NCI-H526 (cell line): ENCODE measurements at places on chromosomes 1 and 21.

- no peak for DNase-seq
These were observed 38.8 kb downstream of the ZBTB17 start for GRCh38 chr1:15937146-15937545.

GRCh38 chr21:25360593-25360992 lies 246.7 kb downstream of the MRPL39 start:
- DNase-seq, result no peak

GRCh38 chr1:89276690-89277089 lies 4.0 kb upstream of the GBP5 start:
- no peak for DNase-seq

DNA sequence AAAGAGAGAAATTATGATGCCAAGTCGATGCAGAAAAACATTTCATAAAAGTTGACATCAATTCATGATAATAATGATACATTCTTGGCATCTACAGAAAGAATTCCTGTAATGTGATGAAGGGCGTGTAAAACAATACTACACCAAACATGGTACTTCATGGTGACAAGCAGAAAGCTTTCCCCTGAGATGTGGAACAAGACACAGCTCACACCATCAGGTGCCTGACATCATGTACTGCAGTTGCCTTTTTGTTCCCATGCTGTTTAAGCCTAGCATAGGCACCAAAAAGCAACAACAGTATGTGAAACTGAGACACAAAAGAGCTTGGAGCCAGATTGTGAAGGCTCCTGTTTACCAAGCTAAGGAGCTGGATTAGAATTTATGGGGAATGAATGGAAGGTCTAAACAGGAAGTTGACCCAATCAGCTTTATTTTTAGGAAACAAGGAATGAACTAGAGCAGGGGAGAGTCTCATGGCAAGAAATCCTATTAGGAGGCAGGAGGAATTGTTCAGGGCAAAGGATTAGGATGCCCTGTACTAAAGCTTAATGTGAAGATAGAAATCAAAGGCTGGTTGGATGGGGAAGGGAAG lies 67.2 kb downstream of the SYDE2 start:
- no peak for DNase-seq

DNA sequence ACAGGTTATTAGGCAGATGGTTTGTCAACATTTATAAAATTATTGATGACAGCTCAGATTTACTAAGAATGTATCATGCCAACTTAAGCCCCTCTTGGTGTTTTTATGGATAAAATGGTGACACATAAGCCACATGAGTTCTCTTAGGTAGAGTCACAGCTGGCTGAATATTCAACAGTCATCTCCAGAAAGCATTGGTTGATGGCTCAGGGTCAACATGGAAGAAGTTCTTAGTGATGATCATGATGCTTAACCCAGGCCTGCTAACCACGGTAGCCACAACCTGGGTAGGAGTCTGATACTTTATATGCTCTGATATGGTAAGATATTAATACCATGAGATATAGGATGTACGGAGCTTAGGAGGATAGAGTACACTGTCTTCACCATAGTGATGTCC lies 46.4 kb upstream of the SIPA1L2 start:
- no peak for DNase-seq

- no peak for DNase-seq
These were observed 5.1 kb downstream of the AHCYL1 start for GRCh38 chr1:109989506-109990301.

GRCh38 chr1:193479187-193479586 lies 292.8 kb upstream of the B3GALT2 start:
- no peak for DNase-seq

GRCh38 chr1:15452216-15452615 lies 4.3 kb upstream of the CELA2A start:
- no peak for DNase-seq

DNA sequence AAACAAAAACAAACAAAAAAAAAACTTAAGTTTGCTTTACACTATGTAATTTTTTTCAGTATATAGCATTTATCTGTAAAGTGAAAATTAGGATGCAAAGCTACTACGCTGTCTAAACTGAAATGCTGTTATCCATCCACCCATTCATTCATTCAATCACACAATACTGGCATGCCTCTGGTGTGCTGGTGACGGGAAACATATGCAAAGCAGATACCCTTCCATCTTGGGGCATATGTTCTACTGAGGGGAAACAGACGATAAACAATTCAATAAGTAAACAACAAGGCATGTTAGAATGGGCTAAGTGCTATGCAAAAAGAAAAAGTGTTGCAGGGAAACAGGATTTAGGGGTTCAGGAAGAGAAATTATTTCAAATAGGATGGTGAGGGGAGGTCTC lies 3.2 kb downstream of the CLSTN1 start:
- no peak for DNase-seq

DNA sequence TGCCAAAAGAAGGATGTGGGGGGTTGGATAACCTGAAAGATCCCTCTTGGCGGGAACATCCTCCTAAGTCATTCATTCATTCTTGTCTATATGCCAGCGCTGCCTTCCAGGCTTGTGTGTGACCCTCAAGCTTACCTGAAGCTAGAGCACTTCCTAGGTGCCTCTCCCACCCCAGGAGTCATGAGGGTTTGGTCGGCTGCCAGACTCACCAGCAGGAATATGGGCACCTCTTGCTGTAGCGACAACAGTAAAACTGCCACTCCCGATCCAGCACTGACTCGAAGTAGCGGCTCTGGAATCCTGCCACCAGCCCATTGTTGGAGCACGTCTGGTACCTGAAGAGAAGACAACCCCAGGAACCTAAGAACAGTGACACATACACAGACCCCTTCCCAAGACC lies 15.0 kb downstream of the DPT start:
- DNase-seq, result peak; percentile 16

- DNase-seq, result no peak
These were observed 69.2 kb upstream of the ARTN start for GRCh38 chr1:43864111-43865045.

DNA sequence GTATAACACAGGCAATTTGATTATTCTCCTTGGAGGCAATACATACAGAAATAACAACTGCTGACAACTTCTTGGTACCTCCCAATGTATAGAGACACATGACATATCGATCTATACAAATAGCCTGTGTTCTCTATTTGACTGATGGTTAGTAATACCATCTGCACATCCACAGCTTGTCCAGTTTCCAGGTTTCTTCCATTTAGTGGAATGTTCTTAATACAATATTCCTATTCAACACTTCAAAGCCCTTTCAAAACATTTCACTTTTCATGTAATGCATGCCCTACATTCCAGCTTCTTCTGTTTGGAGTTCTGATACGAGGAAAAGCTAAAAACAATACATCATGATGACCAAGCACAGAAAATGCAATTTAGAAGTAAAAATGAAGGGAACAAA lies 37.0 kb upstream of the GORAB start:
- DNase-seq, result no peak

GRCh38 chr1:224067621-224068457 lies 46.1 kb upstream of the FBXO28 start:
- no peak for DNase-seq

DNA sequence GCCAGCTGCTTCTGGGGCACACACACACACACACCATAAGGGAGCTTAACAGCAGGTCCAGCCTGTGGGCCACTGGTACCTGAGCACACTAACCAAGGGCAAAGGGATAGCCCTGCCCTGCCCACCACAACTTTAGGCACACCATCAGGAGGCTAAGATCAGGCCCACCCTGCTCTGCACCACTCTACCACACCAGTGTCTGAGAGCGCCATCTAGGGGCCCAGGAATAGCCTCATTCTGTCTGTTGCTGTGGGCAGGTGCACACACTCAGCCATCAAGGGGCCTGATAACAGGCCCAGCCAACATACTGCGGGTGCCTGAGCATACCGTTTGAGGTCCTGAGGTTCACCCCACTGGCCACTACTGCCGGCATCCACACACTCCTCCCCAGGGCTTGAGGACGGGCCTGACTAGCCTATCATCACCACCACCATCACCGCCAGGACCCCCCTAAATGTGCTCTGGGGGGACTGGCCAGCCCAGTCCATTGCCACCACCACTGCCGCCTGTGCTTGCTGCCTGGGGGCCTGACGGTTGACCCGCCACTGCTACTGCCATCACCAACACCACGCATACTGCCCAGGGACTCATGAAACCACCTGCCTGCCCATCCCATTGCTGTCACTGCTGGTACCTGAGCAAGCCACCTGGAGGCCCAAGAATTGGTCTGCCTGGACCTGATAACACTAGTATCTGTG lies 31.3 kb downstream of the NSL1 start:
- no peak for DNase-seq

- DNase-seq, result no peak
These were observed 56.3 kb downstream of the MAN1C1 start for GRCh38 chr1:25672763-25673409.

DNA sequence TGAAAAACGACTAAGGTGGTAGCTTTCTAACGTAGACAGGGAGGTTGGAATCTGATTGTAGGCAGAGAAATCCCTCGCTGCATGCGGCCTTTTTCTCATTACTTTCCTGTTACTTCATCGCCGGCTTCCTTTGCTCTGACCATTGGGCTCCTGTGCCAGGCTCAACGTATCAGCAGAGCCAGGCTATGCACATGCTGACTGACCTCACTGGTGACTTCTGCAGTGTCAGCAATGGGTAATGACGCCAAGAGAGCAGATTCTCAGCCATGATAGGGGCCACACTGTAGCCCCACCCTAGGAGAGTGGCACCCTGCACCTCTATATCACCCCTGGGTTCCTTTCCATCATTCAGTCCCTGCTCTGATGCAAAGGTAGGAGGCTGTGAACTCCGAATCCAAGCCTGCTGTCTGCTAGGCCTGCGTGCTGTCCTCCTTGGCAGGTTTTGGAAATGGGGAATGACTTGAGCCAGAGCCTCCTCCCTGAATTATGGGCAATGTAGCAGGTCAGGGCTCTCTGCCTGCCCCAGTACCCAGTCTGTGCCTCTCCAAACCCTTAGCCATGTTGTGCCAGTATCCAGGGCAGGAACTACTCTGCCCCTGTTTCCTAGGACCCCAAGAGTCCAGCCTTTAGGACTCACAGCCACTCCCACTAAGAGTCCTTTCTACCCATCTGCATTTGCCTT lies 11.4 kb downstream of the PPFIA4 start:
- DNase-seq, result no peak

GRCh38 chr1:54456921-54457529 lies 50.8 kb upstream of the SSBP3 start:
- no peak for DNase-seq

- no peak for DNase-seq
These were observed 3.1 kb downstream of the CCDC190 start for GRCh38 chr1:162857850-162858249.

GRCh38 chr1:10108134-10108663 lies 75.4 kb downstream of the UBE4B start:
- DNase-seq, result no peak

DNA sequence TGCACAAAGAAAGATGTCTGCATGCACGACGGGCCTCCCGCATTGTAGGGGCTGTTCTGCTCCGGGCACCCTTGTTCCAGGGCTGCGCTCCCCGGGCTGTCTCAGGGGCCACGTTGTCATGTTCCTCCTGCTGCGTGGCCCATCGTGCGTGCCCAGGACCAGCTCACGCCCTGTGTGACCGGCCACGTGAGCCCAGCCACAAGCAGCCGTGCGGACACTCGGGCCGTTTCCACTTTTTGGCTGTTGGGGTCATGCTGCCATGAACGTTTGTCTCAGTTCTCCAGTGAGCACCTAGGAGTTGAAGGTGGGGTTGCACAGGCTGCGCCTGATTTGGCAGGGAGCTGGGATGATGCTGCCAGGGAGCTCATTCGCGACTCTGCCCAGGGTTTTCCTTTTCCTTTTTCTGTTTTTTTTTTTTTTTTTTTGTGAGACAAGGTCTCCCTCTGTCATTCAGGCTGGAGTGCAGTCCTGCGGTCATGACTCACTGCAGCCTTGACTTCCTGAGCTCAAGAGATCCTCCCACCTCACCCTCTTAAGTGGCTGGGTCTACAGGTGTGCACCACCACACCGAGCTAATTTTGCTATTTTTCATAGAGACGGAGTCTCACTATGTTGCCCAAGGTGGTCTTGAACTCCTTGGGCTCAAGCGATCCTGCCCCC lies 17.4 kb downstream of the PDXK start:
- no peak for DNase-seq

DNA sequence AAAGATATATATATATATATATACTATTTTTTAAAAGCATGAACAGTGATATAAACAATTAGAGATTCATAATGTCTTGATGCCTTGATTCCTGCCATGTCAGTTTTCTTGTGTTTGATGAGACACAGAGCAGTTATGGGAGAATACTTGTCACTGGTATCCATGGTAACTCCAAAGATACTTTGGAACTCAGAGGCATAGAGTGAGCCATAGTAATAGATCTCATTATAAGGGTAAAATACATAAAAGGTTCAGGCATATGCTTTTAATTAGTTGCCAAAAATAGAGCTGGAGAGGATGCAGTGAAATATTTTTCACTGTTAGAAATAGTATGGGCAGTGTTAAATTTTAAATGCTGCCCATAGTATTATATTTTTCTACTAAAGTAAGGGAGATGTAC lies 134.1 kb downstream of the SYT14 start:
- no peak for DNase-seq

GRCh38 chr1:77888081-77888780 lies at the start of gene NEXN:
NEXN (plus strand) TSS chr1:77888624; CDS start chr1:77916107, 27,483 bp downstream.
- peak; percentile 73 for DNase-seq

DNA sequence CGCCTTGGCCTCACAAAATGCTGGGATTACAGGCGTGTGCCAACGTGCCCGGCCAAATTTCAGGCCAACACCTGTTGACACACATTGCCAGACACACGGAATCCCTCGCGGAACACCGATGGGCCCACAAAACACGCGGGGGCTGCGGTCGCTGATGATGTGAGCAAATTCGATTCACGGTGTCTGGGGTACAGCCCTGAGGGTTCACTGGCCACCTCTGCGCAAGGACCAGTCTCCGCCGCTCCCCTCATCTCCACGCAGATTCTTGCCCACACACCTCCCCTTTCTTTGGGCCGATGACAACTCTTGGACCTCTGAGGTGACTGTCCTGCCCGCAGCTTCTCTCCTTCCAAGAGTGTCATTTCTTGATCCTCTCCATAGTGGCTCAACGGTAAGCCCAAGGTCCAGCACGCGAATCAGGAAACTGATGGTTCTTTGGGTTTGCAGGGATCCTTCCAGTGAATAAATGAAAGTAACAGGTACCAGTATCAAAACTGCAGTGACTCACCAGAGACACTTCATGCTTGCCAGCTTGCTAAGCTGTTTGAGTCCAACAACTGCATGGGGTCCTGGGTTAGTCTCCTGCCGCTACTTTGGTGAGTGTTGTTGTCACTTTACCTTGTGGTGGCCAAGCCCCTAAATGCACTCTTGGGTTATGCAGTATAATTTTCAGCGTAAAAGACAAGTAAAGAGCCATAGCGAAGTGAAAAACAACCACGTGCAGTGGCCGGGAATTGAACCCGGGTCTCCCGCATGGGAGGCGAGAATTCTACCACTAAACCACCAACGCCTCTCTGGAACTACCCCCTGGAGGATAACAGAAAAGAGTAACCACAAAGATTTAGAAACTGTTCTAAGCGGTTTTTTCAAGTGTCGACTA lies 11.0 kb upstream of the RNU1-3 start:
- no peak for DNase-seq

GRCh38 chr21:32257962-32258785 lies 20.7 kb downstream of the MIS18A start:
- peak; percentile 52 for DNase-seq

- no peak for DNase-seq
These were observed 78.4 kb upstream of the S1PR1 start for GRCh38 chr1:101158424-101158823.
